ENCODE measurements at places on chromosomes 2 and 18.

DNA sequence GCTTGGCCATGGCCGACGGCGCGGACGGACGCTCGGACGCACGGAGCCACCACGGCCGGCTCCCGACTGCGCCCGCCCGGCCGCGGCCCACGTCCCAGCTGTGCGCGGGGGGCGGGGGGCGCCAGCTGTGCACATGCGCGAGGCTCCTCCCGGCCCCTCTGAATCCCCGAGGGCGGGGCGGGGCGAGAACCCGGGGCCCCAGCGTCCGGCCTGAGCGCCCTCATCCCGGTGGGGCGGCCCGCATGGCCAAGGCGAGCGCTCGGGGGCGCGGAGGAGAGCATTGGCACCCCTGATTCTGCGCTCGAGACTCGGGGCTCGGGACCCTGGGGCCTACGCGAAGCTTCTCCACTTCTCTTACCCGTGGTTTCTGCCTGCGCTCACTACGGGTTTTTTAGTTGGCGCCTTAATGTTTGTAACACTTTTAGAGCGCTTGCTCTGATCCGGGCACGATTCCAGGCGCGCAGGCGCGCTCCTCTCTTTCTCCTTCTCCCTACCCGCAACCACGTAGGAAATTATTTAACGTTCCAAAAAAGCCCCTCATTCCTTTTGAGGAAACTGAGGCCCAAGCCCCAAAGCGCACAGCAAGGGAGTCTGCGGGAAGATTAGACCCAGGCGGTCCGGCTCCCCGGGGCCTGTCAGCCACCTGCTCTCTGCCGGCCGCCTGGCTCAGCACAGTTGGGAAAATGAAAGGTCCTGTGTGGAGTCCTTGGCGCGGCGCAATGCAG lies at the start of gene PXDN:
PXDN (minus strand) TSS at position 70 of the 725 bp plus-strand sequence; CDS start at position 10, 60 bp downstream.
- no peak for DNase-seq

- no peak for DNase-seq
These were observed 305.7 kb upstream of the MYT1L start for GRCh38 chr2:2636813-2637212.

DNA sequence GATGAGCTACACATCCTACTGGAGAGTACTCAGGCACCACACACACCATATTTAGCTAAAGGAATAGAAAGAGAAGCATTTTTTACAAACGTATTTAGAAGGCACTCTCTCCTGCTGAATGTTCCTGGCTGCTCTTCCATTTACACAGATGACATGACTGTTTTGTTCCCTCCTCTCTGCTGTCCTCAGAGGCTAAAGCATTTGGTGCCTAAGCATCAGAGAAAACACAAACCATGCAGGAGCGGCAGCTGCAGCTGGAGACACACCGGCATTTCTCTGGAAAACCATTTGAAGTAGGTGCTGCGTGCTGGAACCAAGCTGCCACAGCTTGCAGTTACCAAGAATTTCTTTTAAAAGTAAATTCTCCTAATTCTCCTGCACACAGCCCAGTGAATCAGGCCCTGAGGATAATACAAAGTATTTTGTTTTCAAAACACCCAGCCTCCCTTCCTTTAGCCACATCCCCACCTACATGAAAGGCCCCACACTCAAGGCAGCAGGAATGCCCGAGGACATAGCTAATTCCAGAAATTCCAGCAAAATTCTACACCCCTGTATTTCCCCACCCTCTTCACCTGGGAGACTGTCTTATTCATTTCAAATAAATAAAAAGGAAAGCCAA lies 488.9 kb upstream of the SOX11 start:
- DNase-seq, result no peak

GRCh38 chr2:121558329-121558728 lies 27.6 kb downstream of the RNU4ATAC start:
- DNase-seq, result no peak

DNA sequence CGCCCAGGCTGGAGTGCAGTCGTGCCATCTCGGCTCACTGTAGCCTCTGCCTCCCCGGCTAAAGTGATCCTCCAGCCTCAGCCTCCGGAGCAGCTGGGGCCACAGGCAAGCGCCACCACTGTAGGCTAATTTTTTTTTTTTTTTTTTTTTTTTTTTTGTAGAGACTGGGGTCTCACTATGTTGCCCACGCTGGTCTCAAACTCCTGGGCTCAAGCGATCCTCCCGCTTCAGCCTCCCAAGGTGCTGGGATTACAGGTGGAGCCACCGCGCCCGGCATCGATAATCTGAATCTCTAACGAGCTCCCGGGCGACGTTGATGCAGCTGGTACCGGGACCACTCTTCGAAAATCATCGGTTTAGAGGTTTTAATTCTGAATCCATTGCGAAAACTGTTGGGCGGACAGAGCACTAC lies 520 bp upstream of the CYP20A1 start:
- no peak for DNase-seq

- DNase-seq, result no peak
These were observed 417.6 kb upstream of the LINC00305 start for GRCh38 chr18:64566456-64566855.
